AG09309 (cell line): ENCODE measurements at places on chromosomes 12 and 14.

- DNase-seq: no peak
These were observed 45.7 kb downstream of the CORO1C start for GRCh38 chr12:108685469-108686260.

GRCh38 chr12:44837114-44837755 is 38.9 kb downstream of the NELL2 start:
- DNase-seq: no peak

DNA sequence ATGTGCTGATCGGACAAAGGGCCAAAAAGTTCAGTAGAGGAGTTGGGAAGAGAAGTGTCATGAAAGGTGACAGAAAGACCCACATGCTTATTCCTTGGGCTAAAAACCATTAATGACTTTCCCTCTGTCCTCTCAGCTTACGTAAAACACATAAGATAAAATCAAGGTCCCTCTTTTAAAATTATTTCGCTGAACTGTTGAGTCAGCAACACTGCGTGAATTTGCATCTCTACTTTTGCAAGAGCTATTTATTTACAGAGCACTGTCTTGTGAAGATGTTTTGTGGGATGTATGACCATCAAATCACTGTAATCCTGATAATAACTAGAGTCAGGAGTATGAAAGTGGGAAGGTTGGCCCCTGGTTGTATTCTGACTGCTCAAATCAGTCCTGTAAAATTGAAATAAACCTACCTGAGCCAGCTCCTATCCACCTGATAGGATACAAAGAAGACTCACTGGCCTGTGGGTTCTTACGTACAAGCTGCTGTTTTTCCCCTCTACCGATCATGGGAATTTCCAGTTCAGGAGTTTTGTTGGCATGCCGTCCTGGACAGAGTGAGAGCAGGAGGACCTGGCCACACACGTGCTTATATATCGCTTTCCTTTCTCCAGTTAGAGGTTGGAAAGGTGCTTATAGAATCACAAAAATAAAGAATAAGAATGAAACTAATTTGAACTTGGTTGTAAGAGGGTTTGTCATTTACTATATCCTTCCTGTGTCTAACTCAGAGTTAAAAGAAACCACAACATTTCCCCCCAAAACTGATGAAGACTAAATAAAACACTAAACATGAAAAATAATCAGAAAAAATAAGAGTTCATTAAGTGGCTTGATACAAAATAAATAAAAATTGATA is 42.9 kb downstream of the IFNG-AS1 start:
- DNase-seq: no peak

GRCh38 chr12:81963636-81964035 is 204.5 kb upstream of the PPFIA2 start:
- no peak for DNase-seq

- no peak for DNase-seq
These were observed 64.9 kb upstream of the GALNT9 start for GRCh38 chr12:132393991-132394949.

DNA sequence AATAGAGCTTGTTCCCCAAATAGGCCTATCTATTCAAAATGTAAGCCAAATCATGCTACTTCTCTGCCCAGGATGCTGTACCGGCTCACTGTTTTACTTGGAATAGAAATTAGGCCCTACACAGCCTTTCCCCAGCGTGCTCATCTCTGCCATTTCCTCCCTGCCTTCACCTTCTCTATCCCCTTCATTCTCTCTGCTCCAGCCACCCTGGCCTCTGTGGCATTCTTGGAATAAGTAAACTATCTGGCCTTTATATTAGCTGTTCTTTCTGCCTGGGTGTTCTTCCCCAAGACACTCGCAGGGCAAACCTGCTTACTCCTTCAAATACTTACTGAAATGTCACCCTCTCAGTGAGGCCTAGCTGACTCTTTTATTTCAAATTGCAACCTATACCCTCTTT is 30.9 kb upstream of the DYRK2 start:
- no peak for DNase-seq

DNA sequence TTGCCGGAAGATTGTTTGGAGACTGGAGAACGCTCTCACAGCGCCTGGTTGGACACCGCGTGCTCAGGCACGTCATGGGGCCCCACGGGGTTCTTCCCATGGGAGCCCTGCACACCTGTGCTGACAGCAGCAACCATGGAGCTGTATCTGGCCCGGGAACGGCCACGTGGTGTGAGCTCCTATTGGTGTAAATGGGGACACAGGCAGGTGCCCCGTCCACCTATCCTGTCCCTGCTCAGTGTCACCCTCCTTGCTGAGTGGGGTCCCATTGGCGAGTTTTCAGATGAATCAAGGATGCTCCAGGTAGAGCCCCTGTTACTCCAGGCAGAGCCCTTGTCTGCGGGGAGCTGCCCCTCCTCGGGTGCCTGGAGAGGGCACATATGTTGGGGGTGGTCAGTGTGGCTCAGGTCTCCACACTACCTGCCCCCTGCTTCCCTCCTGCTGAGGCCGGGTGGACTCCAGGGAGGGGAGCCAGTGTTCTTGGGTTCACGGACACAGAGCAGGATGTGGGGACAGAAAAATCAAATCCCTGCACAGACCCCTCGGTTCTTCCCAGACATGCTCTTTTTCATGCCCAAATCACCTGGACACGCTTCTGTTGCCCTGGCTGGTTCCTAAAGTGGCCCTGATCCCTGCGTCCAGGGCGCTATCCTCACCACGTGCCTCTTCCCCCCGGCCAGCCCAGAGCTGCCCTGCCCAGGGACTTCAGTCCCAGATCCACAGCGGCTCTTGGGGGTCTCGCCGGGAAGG is 250.1 kb downstream of the ADGRD1 start:
- no peak for DNase-seq

DNA sequence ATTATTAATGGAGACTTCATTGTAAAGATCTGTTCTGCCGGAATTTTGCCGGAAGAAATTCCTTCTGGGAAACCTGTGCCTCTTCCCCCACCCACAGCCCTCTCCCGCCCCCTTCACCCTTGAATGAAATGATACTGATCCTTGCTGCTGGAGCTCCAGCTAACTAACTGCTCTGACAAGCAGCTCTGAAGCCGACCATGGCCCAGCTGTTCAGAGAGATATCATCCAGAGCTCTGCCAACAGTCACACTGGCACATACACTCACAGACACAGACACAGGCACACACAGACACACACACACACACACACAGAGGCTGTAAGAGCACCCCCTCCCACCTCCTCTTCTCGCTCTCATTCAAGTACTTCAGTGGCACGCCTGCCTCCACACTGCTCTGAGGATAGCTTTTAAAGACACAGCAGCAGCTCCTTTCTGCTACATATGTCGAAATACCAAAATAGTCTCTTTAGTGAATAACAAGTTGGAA is 88.6 kb downstream of the R3HDM2 start:
- DNase-seq: peak; percentile 5

GRCh38 chr12:76042147-76042546 is 10.6 kb upstream of the PHLDA1 start:
- DNase-seq: no peak

DNA sequence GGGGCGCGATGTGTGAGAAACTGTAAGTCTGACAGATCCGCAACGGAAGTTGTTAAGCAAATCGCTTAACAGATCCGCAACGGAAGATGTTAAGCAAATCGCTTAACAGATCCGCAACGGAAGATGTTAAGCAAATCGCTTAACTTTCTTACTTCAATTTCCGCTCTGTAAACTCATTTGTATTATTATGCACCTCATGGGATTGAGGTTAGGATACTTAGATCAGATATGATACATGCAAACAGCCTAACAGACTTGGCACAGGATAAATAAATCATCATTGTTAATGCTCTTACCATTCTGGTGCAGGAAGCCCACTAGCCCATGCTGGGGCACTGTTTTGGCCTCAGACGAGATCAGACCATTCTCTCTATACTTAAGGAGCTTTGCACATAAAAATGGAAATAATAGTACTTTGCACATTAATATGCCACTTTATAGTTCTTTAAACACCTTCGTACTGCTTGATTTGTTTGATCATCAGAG is 399 bp downstream of the NCAPD2 start:
- DNase-seq: no peak

GRCh38 chr14:65043893-65044595 is 57.3 kb downstream of the FNTB start:
- no peak for DNase-seq

DNA sequence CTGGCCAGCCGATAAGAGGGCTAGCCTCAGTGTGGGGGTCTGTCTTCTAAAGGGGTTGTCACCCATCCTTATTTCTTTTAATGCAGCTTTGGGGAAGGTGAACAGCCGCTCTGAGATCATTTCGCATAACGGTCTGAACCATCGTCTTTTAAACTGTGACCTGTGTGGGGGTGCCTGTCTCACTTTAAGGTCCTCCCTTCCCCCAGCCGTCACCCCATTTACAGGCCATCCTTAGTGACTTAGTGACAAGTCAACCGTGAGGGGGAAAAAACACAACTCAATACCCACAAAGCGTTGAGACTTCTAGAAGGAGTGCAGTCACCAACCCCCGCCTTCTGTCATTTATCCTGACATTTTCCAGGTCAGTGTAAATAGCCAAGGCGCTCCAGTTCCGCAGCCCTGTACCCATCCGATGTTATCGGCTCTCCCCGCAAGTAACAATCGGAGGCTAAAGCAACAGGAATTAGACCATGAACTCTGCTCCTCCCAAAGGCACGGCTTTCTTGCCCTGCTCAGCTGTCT is 505 bp upstream of the DENND5B start:
- DNase-seq: no peak
